ENCODE measurements at places on chromosomes 5 and 9.

- DNase-seq: no peak
Measured at GRCh38 chr5:151799407-151799806, 27.7 kb downstream of the G3BP1 start.

GRCh38 chr9:105921057-105921726, 226.9 kb downstream of the TMEM38B start:
- DNase-seq: no peak

GRCh38 chr9:98249771-98250170, 5.7 kb downstream of the TBC1D2 start:
- DNase-seq: no peak

GRCh38 chr5:112570708-112571444, 151.8 kb upstream of the EPB41L4A start:
- no peak for DNase-seq

DNA sequence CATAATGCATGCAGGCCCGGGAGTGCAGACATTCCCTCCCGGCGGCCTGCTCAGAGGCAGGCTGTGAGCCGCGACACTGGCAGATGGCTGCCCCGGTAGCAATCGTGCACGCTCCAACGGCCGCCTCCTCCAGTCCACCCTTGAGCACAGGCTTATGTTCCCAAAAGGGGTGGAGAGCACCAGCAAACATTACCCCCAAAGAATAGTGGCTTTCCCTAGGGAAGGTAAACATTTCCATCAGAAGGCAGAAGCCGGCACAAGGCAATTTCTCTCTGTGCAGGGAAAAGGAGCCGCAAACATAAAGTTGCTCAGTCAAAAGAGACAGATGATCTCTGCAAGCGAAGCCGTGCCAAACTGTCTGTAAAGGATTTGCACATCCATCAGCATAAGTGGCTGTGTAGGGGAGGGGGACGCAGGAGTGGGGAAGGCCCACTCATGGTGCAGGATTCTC, 92.5 kb downstream of the SIL1 start:
- DNase-seq: no peak

GRCh38 chr5:81187885-81188284, 45.2 kb upstream of the CKMT2 start:
- no peak for DNase-seq

GRCh38 chr5:37197340-37198050, 51.7 kb downstream of the CPLANE1 start:
- DNase-seq: no peak

GRCh38 chr5:40754381-40755092, 1.2 kb downstream of the TTC33 start:
- DNase-seq: no peak

DNA sequence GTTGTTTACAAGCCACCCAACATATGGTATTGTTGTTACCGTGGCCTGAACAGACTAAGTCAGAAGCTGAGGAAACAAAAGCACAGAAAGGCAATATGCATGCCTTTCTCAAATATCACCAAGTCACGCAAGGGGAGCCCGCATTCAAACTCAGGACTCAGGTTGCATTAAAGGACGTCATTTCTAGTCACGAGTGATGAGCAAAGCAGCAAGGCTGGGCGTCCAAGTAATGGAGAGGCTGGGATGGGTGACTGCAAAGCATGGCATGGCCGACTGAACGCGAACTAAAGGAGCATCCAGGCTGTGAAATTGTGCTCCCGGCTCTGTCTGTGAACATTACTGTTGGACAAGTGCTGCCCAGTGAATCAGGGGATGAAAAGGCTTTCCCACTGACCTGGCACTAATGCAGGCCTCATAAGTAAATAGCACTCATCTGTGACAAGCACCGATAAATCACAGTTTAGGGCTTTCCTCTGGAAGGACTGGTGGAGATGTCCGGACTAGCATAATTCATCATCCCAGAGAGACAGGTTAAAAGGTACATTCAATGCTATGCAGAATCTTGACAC, 202.8 kb downstream of the SPOCK1 start:
- no peak for DNase-seq

GRCh38 chr5:159186319-159186718, 23.0 kb downstream of the RNF145 start:
- no peak for DNase-seq

DNA sequence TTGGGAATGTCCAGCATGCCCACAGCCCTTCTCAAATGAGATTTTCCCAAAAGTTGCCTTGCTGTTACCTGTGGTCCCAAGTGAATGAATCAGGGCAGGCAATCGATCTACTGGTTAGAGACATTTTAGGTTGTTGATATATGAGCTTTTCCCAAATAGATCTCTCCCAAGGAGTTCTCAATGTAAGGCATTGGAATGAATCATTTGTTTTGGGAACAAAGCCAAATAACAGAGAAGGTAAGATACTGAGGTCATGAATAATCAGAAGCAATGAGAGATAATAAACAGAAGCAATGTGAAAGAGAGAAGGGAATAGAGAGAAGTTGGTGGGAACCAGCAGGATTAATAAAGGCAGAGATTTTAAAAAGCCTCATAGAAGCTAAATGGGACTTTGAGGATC, 93.6 kb upstream of the FER start:
- DNase-seq: no peak

- no peak for DNase-seq
Measured at GRCh38 chr9:21527579-21527978, 45.5 kb upstream of the IFNE start.

- no peak for DNase-seq
Measured at GRCh38 chr9:137007108-137007815, 10.9 kb upstream of the CLIC3 start.

GRCh38 chr5:2254880-2255750, 372.4 kb upstream of the IRX4 start:
- no peak for DNase-seq

DNA sequence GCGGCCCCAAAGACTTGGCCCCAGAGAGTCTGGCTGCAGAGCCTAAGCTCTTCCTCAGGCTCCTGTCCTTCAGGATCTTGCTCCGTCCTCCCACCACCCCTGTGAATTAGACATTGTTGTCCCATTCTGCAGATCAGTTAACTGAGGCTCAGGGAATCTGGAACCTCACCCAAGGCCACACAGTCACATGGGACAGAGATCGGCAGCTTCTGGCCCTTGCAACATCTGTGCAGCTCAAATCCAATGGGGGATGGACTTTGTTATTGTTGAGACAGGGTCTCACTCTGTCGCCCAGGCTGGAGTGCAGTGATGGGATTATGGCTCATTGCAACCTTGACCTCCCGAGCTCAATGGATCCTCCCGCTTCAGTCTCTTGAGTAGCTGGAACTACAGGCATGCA, 23.9 kb upstream of the LAMC3 start:
- no peak for DNase-seq

- no peak for DNase-seq
Measured at GRCh38 chr5:174401793-174402192, 322.6 kb upstream of the MSX2 start.
